Sciatic nerve (tissue), 2 donors: ENCODE measurements at places on chromosomes 11 and 22.

DNA sequence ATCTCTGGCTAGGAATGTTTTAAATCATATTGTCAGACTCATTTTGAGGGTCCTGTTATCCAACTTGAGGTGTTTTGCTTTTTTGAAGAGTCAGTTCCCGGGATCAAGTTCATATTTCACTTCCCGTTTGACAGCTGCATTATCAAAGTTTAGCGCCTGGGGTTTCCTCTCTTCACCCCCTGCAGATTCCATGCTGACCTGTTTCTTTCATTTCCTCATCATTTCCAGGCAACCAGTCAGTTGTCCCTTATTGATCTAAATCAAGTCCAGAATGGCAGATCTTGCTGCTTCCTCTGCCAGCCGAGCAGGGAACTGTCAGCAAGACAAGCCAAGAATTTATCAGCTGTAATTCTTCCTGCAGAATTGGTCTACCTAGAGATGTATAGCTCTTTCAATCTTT, 197.6 kb upstream of the SYN3 start:
- no peak for DNase-seq

DNA sequence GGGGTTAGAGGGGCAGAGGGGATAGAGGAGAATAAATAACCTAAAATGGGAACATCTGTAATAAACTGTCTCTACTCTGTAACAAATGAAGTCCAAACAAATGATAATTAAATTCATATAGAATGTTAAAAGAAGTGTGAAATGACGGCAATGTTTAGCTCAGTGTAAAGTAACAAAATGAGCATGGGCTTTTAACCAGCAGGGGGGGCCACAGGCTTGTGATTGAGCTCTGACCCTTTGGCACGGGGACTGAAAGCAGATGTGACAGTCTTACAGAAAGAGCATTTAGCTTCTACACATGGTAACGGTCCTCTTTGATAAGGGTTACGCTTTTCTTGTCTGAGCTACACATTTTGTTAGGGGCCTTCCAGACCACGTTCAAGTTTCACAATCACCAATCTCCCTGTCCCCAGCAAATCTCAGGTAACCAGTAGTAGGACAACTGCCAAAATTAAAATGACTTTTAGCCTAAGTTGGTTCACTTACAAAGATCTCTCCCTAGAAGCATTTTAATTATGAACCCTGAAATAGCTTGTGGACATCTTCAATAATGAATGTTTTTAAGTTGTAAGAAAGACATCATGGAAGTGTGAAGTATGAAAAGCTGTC, 262.5 kb downstream of the DCDC1 start:
- DNase-seq: peak; percentile 65

DNA sequence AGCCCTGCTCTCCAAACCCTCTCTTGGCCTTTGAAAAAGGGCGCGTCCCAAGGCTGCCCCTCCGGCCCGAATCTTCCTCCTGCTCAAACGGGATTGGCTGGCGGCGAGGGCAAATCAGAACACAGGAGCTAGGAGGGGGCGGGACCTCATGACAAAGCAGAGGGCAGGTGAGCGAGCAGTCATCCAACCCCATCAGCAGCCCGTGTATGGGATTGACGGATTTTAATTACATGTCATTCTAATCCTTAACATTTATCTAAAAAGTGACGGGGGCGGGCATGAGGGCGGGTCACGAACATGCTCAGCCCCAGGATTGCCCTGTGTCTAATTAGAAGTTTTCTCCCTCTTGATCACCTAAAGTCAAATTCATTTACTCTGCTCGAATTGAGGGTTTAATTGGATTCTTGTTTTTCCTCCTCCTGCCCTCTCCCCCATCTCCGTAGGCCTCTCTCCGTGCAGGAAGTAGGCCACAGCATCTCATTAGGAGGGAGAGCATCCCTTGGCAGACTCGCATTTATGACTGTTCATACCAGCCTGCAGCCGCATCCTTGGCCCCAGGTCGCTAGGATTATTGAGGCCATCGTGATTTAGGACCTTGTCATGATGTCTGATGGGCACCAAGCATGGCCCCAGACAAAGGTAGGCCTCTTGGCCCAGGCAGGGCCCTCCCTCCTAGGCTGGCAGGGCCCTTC, 147.1 kb downstream of the CHST1 start:
- no peak for DNase-seq

- DNase-seq: no peak
These were observed 60.0 kb upstream of the SPON1 start for GRCh38 chr11:13902523-13902922.

- DNase-seq: no peak
These were observed 13.7 kb upstream of the LIN7C start for GRCh38 chr11:27520226-27520625.

DNA sequence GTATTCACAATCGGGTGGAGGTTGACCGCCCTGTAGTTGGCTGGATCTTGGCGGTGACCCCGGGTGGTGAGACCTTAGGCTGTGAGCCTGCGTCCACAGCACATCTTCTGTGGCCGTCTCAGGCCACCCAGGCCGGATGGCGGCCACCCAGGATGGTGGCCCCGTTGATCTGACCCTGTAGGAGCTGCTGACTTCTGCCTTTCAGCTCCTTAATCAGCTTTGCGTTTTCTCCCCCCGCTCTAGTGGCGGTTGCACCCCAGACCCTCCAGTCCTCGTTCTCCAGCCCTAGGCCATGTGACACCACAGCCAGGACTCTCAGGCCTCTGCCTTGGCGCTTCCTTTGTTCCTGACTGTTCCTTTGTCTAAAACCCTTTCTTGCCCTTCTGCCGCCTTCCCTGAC, 244.0 kb downstream of the TBC1D22A start:
- peak; percentile 36 for DNase-seq
